ENCODE measurements at places on chromosomes 3 and 15. TPM values are rescaled to one million over a fixed set of nuclear protein-coding genes. Genes with fewer than 3 reads are reported as not detected.

The CFAP100 gene
- 2.3 TPM for total RNA-seq

The KLHL18 gene
- 11.5 TPM for total RNA-seq

DNA sequence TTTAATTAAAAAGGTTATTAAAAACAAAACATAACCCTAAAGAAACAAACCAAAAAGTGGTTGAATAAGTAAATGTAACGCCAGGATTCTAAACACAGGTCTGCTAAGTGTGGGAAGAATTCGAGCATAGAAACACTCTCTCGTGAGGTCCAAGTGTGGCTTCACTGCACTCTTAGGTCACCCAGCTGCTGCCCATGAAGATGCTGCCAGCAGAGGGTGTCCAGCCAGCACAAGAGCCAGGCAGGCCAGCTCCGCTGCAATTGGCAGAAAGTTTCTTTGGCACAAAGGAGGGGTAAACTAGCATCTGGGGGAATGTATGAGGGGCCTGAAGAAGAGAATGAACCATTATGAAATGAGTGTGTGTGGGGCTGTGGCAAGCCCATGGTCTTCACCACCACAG is 215.7 kb upstream of the FEZF2 start:
- no peak for DNase-seq

The SLC22A14 gene
- not detected for total RNA-seq

The AMOTL2 gene
- total RNA-seq: 109 TPM

The RAMAC gene
- total RNA-seq: 32.9 TPM

DNA sequence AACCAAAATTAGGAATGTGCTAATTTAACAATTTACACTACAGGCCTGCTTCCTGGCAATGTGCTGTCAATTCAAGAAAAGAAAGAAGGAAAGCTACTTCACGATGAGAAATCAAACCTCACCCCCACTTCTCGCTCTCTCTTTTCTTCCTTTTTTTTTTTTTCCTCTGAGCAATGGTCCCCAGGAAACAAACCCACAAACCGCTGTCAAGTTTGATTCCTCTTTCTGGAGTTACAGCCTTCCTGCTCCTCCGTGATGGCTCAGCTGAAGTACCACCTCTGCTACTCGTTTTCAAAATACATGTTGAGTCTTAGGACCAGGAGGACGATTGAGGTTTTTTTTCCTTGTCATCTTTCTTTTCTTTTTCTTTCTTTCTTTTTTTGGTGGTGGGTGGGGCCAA is 3.4 kb upstream of the TRIM71 start:
- no peak for DNase-seq

The ACAN gene
- not detected for total RNA-seq

DNA sequence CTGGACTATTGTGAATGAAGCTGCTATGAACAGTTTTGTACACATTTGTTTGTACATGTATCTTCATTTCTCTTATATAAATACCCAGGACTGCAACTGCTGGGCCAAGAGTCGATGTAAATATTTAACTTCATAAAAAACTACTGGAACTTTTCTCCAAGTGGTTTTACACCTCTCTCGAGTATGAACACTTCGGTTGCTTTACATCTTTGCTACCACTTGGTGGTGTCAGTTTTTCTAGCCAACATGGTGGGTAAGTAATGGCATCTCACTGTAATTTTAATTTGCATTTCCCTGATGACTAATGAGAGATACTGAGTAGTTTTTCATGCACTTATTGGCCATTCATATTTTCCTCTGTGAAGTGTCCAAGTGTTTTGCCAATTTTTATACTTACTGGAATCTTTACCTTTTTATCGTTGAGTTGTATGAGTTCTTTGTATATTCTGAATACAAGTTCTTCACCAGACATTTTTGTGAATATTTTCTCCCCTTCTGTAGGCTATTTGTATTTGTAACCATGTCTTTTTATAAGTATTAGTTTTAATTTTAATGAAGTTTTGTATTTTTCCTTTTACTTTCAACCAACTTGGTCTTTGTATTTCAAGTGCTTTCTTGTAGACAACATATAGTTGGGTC is 44.4 kb downstream of the PCOLCE2 start:
- DNase-seq: peak; percentile 76

The OXSM gene
- 7.7 TPM for total RNA-seq

The GOLGB1 gene
- total RNA-seq: 20.0 TPM

DNA sequence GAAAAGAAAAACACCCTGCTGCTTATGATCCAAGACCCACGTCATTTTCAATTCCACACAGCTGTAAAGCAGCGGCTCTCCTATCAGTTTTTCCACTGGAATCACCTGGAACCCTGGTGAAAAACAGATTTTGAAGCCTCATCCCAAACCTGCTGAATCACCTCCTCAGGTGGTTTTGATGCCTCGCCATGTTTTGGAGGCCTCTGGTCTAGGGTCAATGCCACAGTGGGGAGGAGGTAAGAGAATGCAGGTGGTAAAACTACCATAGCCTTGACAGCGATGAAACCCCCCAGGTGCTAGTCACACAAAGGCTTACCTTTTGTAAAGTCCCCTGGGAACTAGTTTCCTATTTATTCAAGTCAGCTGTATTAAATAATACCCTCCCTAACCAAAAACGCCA is 24.8 kb downstream of the MYO1E start:
- DNase-seq: no peak

- DNase-seq: no peak
Observed at GRCh38 chr3:8254489-8254888, 247.1 kb upstream of the LMCD1 start.

The SST gene
- total RNA-seq: not detected

DNA sequence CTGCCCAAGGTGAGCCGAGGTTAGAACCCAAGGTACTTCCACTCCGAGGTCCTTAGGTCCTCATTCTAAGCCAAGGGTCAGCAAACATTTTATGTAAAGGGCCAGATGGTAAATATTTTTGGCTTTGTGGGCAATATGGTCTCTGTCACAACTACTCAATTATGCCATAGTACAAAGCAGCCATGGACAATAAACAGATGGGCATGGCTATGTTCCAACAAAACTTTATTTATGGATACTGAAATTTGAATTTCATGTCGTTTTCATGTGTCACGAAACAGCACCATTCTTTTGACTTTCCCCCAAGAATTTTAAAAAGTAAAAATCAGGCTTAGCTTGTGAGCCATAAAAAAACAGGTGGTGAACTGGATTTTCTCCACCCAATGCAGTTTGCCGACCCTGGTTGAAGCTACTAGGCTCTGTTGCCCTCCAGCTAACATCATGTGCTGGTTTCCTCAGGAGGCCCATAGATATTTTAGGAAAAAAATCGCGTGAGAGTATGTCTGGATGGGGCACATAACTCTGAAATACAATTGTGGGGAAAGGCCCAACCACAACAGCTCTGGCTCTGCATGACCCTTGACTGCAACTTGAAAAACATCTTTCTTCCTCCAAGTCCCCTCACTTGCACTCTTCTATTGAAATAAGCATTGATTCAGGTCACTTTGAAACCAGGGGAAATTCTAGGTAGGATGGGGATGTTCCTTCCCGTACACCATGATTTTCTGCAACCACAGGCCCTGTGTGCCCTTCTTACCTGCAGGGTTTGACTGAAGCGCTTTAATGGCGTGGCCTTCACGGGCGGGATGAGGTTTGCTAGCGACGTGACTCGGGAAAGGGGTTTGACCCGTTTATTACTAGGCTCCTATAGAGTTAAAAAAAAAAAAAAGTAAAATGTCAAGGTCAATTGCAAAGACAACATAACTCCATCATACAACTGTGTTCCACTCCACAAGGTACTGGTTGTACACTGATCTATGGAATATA is 28.5 kb downstream of the ARHGEF3 start:
- DNase-seq: no peak

DNA sequence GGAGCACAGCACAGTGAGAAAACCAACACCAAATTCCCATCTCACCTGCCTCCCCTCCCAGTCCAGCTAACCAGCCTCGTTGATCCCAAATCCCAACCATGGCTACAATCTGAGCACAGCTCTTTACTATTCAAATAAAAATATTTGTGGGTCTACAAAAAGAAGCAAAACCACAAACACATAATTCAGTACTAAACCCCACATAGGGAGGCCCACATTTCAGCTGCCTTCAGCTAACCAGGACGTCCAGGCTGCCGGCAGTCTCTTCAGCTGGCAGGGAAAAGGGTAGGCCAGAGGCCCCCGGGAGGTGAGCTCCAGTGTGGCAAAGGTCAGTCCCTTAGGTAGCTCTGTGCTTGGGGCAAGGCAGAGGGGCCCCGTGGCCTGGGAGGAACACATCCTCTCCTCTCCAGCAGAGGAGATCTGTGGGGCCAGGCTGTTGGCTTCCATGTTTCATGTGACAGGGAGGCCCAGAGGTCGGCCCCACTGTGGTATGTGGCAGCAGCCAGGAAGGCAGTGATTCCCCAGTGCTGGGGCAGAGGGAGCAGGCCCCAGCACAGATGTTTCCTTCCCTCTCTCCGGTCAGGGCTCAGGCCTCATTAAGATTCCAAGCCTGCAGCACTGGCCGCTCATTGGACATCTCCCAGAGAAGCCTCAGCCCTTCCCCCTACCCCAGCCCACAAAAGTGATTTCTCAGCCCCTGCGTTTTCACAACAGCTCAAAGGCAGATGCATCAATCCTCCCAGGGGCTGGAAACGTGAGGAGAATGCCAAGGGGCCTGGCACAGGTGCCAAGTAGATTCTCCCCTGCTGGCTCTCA is 381.4 kb downstream of the NTRK3 start:
- DNase-seq: no peak

DNA sequence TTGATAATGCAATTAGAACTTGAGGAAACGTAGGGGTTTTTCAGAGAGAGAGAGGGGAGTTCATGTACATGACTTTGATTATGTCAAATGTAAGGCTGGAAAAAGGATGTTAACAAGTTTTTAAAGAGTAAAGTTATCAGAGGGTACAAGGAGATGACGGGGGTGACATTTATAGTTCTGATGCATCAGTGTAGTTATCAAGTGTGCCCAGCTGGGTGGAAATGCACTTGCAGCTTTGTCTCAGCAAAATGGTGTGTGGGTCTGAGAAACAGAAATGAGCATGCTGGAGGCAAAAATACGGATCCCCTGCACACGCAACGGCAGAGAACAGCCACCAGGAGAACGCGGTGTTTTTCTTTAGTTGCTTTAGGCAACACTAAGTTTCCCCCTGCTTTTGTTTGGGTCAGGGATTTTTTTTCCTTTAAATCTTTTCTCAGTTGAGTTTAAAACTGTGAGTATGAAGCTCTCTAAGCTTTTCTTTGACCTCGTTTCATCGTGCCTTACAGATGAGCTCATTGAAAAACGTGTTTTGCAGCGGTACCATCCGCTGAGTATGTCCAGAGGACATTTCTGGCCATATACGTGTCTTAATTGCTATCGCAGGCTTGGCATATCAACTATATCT is 205.4 kb downstream of the PDZRN3 start:
- no peak for DNase-seq

DNA sequence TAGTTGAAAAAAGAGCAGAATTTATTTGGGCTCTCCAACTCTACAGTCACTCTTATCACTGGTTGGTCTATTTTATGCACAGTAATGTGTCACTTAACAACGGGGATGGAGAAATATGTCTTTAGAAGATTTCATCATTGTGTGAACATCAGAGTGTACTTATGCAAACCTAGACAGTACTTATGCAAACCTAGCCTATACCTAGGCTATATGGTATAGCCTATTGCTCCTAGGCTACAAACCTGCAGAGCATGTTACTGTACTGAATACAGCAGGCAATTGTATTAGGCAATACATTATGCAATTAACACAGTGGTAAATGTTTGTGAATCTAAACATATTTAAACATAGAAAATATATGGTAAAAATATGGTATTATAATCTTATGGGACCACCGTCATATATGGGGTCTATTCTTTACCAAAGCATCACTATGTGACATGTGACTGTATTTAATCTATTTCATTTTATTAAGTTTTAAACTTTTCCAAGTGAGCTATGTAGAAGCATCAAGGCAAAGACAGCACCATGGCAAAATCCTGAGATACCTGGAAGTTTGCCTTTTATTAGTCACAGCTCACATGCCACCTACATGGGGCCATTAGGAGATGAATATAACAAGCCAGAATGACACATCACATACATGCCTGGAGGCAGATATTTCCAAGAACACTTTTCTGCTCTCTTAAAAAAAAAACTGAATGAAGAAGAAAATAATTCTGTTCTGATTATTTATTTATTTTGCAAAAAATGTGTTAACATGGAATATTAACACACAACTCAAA is 537.4 kb downstream of the TUSC7 start:
- no peak for DNase-seq

The SUCNR1 gene
- total RNA-seq: 0.08 TPM

DNA sequence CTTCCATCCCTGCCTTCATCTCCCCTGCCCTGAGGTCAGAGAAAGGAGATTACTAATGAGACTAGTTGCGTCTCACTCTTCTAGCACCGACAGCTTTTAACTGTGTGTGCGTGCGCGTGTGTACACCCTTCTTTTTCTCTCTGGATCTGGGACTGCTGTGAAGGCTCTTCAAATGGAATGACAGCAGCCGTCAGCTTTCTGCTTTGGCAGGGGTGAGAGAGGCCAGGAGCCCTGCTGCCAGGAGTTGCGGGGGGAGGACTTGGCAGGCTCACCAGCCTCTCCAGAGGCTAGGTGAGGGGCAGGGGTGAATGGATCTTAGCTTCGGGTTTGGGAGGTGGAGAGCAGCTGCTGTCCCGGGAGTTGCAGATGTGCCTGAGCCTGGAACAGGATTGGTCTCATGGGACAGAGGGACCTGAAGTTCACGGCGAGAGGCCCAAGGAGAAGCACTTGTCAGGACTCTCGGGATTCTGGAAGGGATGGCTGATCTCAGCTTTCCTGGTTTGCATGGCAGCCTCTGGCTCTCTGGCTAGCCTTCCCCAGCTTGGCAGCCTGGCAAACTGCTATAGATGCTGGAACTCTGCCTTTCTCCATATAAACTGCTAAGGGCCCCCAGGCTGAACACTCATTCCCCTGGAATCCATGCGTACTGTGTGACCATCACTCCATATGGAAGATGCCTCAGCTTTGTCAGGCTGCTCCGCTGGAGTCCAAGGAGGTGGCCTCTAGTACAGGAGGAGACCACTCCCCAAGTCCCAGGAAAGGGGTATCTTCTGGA is 16.6 kb downstream of the TEX264 start:
- DNase-seq: no peak

The MUC4 gene
- total RNA-seq: 0.08 TPM

GRCh38 chr3:71229905-71230657 is 353.4 kb downstream of the FOXP1 start:
- no peak for DNase-seq

GRCh38 chr15:25946241-25946805 is 83.2 kb upstream of the ATP10A start:
- DNase-seq: no peak

DNA sequence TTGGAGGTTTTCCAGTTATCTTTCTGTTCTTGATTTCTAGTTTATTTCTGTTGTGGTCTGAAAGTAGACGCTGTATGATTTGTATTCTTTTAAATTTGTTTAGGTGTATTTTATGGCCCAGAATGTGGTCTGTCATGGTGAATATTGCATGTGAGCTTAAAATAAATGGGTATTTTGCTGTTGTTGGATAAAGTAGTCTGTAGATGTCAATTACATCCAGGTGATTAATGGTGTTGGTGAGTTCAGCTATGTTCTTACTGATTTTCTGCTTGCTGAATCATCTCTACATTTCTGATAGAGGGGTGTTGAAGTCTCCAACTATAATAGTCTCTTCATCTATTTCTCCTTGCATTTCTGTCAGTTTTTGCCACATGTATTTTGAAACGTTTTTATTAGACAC is 383.3 kb upstream of the SGO1 start:
- DNase-seq: no peak
